Activated CD4-positive, alpha-beta T cell treated with anti-CD3 and anti-CD28 coated beads for 48 hours (primary cell): ENCODE measurements at places on chromosomes 4 and X.

GRCh38 chrX:101417981-101418841, 10.2 kb downstream of the HNRNPH2 start:
- peak; percentile 40 for DNase-seq

DNA sequence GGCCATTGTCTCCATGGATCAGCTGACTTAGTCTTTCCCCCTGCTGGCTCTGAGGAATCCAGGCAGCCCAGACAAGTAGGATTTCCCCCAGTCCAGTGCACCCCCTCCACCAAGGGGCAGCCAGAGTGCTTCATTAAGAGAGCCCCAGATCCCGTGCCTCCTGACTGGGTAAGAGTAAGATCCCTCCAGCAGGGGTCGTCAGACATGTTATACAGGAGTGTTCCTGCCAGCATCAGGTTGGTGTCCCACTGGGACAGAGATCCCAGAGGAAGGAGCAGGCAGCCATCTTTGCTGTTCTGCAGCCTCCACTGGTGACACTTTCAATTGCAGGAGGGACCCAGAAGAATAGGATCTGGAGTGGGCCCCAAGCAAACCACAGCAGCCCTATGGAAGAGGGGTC, 29.0 kb upstream of the INPP4B start:
- DNase-seq: no peak

- DNase-seq: no peak
These were observed 68.9 kb downstream of the SH2D1A start for GRCh38 chrX:124415115-124415800.

DNA sequence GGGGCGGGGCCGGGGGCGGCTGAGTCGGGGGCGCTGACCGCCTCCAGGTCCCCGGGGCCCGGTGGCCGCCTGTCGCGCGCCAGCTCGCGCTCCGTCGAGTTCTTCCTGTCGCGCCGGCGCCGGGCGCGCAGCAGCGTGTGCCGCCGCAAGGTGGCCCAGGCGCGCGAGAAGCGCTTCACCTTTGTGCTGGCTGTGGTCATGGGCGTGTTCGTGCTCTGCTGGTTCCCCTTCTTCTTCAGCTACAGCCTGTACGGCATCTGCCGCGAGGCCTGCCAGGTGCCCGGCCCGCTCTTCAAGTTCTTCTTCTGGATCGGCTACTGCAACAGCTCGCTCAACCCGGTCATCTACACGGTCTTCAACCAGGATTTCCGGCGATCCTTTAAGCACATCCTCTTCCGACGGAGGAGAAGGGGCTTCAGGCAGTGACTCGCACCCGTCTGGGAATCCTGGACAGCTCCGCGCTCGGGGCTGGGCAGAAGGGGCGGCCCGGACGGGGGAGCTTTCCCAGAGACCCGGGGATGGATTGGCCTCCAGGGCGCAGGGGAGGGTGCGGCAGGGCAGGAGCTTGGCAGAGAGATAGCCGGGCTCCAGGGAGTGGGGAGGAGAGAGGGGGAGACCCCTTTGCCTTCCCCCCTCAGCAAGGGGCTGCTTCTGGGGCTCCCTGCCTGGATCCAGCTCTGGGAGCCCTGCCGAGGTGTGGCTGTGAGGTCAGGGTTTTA, 1.5 kb downstream of the ADRA2C start:
- peak; percentile 34 for DNase-seq

DNA sequence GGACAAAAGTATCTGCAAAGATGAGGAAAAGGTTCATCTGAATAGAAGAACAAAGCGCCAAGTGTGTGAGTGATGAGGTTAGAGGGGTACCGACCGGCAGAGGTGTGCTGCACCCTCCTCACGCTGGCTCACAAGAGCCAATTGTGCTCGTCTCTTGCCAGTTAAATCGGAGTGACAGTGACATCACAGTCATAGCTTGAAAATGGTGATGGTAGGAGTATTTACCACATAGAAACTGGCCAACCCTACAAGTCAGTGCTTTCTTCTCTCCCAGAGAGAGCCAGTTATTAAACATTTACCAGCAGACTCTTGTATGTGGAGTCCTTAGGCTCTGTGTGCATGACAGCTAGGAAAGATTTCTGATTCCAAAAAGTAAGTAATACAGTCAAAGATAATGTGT, 32.4 kb downstream of the CLDN22 start:
- DNase-seq: no peak

GRCh38 chr4:26804925-26805324, 55.7 kb upstream of the STIM2 start:
- DNase-seq: no peak

GRCh38 chr4:133320576-133321170, 171.6 kb downstream of the PCDH10 start:
- DNase-seq: no peak

DNA sequence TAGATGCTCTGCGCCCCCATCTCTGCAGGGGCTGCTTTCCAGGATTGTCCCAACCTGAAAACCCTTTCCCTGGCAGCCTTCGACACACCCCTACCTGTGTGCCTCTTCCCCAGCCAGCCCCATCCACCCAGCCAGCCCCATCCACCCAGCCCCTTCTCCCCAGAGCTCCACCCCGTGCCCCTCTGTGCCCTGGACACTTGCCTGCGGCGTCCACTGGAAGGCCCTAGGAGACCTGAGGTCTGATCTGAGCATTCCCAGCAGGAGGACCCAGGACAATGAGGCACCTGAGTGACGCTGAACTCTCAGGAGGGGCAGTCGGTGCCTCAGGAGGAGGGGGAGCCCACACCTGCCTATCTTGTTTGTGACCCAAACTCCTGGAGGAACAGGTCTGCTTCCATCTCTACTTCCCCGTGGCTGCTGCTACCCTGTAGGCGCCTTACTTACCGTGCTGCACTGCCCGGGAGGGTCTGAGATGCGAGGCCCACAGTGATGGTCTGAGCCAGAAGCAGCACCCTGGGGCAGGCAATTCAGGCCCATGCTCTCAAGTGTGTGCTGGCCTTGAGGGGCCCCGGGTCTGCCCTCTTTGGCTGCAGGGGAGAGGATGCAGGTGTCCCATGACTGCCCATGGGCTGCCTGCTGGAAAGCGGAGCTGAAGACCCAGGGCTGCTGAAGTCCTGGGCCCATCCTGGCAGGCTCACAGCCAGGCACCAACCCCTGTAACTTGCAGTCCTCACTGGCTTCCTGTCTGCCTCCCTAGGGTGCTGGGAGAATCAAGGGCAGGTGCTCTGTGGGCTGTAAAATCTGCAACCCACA, 4.9 kb downstream of the LRPAP1 start:
- no peak for DNase-seq

DNA sequence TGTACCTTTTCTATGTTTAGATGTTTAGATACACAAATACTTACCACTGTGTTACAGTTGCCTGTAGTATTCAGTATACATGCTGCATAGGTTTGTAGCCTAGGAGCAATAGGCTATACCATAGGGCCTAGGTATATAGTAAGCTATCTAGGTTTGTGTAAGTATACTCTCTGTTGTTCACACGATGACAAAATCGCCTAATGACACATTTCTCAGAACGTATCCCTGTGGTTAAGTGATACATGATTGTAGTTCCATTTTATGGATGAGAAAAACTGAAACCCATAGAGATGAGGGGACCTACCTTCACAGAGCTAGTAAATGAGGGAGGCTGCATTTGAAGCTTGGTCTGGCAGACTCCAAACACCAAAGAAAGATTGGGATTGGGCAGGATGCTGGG, 79.4 kb upstream of the EFNB1 start:
- DNase-seq: no peak

- no peak for DNase-seq
These were observed 452.9 kb downstream of the DTHD1 start for GRCh38 chr4:36734334-36734733.

DNA sequence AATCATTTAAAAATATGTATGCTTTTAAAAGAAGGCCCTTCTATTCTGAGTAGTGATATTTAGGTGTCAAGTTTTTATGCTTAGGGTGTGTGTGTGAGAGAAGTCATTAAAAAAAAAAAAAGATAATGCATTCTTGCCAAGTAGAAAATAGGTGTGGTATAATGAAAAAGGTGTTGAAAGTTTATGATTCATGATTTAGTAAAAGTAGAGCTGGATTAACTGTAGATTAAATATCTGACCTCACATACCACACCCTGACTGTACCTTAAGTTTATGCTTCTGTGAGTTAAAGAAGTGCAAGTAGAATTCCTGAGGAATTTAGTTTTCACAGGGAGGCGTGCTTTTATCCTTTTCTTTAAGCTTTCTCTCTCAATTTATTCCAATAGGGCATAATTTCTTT, 71.1 kb downstream of the BMPR1B start:
- no peak for DNase-seq

DNA sequence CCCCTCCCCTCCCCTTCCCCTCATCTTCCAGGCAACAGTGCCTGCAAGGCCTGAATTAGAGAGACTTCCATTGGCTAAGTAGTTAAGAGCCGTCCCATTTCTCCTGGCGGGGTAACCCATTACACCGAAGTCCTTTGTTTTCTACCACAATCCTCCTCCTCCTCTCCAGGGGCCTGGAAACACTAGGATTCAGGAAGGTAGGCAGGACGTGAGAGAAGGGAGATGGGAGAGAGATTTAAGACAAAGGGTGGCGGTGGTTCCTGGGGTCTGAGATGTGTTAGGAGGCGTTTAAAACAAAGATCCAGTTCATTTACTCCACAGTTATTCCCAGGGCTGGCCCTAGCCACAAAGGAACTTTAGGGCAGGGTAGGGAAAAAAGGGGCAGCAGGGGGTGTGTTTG, 28.0 kb downstream of the NYX start:
- DNase-seq: no peak

DNA sequence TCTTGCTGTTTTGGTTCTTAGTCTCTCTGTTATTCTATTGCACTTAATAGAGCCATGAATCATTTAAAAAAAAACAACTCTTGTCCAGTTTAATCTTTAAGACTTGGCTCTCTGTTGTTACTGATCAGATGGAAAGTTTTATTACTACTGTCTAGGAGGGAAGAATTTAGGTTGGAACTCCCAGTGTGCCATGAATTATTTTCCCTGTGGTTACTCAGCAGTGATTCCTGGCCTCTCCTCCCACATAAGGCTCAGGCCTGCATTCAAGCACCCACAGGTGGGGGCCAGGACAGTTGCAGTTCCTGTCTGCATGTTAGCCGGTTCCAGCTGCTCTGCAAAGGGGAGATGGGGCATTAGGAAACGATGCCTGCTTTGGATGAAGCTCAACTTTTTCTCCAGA, 29.8 kb upstream of the ESX1 start:
- no peak for DNase-seq

- no peak for DNase-seq
These were observed 38.9 kb downstream of the TRIML1 start for GRCh38 chr4:188177997-188178675.

GRCh38 chr4:80204433-80205011, 7.2 kb downstream of the PRDM8 start:
- no peak for DNase-seq

- DNase-seq: peak; percentile 73
These were observed 809 bp downstream of the MND1 start for GRCh38 chr4:153345012-153345981.

DNA sequence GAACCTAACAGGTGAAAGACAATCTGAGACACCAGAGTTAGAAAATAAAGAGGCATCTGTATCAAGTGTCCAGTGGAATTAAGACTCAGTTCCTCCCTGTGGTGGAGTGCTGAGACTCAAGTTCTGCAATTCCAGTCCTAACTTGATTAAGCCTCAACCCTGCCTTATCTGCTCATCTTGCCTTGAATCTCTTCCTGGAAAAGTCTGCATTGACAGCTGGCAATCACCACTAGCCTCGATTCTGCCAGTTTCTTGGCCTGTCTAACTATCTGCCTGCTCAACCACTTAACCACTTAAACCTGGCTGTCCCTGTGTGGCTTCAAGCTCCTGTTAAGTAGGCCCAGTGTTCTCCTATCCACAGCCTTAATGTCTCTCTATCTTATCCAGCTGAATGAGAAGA, 22.4 kb upstream of the NEIL3 start:
- DNase-seq: no peak
